GM12864 (cell line): ENCODE measurements at places on chromosomes 16 and 17.
A peak's percentile ranks its signal among the peaks of the same experiment; 100 is the strongest.

GRCh38 chr17:83081684-83082201 is 2.3 kb downstream of the METRNL start:
- DNase-seq, result no peak

DNA sequence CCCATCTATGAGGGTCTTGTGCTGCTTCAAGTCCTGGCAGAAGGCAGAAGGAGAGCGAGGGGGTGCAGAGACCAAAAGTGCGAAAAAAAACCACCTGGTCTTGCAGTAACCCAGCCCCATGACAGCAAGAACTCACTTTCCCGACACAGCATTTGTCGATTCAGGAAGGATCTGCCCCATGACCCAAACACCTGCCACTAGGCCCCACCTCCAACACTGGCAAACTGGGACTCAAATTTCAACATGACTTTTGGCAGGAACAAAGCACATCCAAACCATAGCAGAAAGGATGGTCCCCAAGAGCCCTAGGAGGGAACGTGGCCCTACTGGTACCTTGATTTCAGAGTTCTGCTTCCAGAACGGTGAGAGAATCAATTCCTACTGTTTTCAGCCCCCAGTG is 34.7 kb upstream of the KLHDC4 start:
- no peak for DNase-seq

DNA sequence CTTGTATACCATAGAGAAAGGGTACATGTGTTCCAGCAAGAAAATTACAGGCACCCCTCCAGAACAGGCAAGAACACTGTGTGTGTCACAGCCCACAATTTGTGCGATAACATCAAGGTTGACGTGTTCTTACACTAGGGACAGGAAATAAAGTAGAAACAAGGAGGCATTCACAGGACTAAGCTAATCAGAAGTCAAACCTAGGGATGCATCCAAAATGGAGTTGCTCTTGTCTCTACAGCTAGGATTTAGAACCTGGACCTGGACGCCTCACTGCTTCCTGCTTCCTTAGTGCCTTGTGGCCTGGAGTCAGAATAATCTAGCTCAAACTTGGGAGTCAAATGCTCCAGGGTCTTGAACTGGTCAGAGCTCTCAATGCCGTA is 41.3 kb downstream of the GINS3 start:
- no peak for DNase-seq

- no peak for DNase-seq
Observed at GRCh38 chr17:57288773-57289121, 32.4 kb downstream of the MSI2 start.

DNA sequence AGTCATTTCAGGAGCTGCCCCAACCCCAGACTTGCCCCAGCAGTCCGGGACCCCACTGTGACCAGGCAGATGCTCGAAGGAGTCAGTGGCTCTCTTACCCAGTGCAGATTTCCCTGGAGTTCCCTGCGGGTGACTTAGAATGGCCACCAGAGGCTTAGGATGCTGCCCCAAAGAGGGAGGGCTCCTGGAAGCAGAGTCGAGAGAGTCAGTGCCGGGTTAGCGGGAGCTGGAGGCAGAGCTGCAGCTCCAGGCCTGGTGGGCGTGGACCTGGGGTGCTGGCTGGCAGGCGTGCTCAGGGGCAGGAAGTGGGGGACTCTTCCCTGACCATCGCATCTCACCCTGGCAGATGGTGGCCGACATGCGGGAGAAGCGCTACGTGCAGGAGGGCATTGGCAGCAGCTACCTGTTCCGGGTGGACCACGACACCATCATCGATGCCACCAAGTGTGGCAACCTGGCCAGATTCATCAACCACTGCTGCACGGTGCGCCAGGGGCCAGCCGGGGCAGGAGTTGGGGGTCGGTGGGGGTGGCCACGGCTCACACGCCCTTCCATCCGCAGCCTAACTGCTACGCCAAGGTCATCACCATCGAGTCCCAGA is 1.6 kb upstream of the HSD3B7 start:
- no peak for DNase-seq

DNA sequence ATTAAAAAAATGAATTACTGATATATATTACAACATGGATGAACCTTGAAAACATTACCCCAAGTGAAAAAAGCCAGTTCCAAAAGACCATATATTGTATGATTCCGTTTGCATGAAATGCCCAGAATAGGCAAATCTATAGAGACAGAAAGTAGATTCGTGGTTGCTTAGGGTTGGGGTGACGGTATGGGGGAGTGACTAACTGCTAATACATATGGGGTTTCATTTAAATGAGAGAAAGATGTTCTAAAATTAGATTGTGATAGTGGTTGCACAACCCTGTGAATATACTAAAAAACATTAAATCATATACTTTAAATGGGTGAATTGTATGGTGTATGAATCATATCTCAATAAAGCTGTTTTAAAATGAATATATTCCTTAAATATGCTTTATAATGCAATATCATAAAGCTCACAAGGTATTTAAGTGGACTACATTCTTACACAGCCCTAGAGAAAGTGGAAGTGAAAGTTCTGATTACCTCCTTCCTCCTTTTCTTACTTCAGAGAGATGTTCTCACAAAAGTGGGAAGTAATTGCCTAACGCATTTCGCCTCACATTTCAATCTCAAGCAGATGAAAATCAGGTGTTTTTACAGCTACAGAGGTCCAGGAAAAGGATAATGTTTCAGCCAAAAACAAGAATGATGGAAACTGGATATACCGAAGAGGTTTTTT is 142.7 kb upstream of the GNAO1 start:
- DNase-seq, result peak; percentile 13

GRCh38 chr17:47945529-47946508 is 4.4 kb downstream of the PNPO start:
- no peak for DNase-seq

GRCh38 chr16:1494129-1494640 is 1.0 kb downstream of the TELO2 start:
- DNase-seq, result no peak

- DNase-seq, result no peak
Observed at GRCh38 chr17:44379887-44380286, 9.6 kb downstream of the ITGA2B start.

DNA sequence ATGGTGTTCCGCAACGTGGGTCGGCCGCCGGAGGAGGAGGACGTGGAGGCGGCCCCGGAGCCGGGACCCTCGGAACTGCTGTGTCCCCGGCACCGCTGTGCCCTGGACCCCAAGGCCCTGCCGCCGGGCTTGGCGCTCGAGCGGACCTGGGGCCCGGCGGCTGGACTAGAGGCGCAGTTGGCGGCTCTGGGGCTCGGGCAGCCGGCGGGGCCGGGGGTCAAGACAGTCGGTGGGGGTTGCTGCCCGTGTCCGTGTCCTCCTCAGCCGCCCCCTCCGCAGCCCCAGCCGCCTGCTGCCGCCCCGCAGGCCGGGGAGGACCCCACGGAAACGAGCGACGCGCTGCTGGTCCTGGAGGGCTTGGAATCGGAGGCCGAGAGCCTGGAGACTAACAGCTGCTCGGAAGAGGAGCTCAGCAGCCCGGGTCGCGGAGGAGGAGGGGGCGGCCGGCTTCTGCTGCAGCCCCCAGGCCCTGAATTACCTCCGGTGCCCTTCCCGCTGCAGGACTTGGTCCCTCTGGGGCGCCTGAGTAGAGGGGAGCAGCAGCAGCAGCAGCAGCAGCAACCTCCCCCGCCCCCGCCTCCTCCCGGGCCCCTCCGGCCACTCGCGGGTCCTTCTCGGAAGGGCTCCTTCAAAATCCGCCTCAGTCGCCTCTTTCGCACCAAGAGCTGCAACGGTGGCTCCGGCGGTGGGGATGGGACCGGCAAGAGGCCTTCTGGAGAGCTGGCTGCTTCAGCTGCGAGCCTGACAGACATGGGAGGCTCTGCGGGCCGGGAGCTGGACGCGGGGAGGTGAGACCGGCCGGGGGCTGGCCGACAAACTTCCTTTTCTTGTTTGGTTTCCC is 821 bp downstream of the SOCS7 start:
- no peak for DNase-seq

- no peak for DNase-seq
Observed at GRCh38 chr17:53227514-53227913, 595.2 kb upstream of the KIF2B start.

- no peak for DNase-seq
Observed at GRCh38 chr16:24414534-24414933, 124.8 kb upstream of the RBBP6 start.

DNA sequence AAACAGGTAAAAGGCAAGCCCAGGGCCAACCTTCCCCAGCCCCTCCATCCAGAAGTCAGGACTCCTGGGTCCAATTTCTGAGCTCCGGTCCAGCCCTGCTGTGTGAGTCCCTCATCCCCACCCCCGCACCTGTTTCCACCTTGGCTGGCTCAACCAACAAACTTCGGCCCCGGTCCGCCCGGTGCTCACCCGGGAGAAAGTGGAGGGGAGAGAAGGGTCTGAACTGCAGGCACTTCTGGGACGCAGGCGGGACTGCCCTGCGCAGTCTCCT is 541 bp downstream of the RHBDF2 start:
- DNase-seq, result no peak

DNA sequence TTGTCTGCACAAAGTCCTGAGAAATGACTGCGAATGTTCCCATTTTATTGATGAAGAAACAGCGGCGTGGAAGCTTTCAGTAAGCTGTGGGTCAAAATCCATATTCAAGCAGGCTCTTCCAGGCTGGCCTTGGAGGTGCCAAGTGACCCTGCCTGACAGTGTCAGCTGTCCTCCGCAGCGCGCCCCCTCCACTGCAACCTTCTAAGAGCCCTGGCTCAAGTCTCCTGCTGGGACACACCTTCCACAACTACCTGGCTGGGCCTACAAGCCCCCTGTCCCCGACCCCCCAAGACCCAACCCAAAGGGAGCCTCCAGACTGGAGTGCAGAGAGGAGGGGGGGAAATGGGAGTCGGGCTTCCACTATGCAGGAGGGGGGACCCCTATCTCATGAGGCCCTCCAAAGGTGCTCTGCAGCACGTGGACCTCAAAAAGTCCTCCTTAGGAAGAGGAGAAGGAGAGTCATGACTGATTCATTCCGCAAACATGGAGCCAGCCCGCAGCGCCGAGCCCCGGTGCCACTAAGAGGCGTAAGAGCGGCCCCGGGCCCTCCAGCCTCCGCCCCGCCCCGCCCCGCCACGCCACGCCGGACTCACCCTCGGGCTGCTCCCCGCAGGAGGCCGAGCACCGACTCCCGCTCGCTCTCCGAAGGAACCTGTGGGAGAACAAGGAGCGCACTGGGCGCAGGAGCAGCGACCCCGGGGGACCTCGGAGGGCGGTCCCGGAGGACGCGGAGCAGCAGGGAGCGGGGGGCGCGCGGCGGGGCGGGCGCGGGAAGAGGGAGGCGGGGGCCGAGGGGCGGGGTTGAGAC is 574 bp downstream of the MPP3 start:
- no peak for DNase-seq

- no peak for DNase-seq
Observed at GRCh38 chr17:57441270-57441600, 184.9 kb downstream of the MSI2 start.

DNA sequence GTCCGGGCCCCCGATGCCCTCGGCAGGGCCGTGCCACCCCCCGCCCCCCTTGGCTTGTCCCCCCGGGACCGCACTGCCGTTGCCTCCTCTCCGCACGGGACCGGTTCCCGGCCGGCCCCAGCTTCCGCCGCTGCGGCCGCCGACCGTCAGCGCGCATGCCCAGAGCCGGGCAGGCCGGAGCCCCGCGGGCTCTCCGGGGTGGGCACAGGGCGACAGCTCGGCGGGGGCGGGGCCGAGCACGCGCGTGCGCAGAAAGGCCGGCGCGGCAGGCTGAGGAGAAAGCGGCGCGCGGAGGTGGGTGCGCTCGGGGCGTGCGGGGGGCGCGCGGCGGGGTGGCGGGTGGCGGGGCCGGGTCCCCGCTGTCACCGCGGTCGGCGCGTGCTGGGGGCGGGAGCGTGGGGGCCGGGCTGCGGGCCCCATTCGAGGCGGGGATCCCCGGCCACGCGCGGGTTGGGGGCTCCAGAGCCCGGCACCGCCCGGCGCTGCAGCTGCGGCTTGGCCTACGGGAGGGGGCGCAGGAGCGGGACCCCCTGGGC is at the start of gene TBC1D24:
TBC1D24 (plus strand) TSS at position 251 of the 536 bp plus-strand sequence. CDS start 21,022 bp downstream, outside the sequence.
- DNase-seq, result no peak

GRCh38 chr16:88809068-88809675 is 2.6 kb downstream of the APRT start:
- no peak for DNase-seq

DNA sequence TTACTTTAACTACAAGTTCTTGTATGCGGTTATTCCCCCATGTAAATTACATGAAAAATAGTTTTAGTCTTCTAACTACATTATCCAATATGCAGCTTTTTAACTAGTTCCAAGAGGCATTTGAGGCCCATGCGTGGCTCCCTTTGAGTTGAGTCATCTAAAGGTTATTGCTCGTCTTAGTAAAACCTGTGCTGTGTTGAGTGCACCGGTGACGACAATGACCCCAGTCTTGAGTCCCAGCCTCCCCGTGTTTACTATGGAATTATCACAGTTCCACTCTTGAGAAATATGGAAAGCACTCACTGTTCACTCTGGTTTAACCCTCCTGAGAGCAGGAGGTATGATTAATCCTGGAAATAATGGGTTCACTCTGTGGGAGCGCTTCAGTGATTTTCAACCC is 119.2 kb downstream of the PITPNC1 start:
- DNase-seq, result no peak

GRCh38 chr16:76162046-76162445 is 115.2 kb upstream of the CNTNAP4 start:
- DNase-seq, result no peak

GRCh38 chr16:22967521-22968095 is 153.6 kb downstream of the HS3ST2 start:
- DNase-seq, result no peak

- DNase-seq, result no peak
Observed at GRCh38 chr17:33178681-33179080, 114.4 kb downstream of the ASIC2 start.

GRCh38 chr17:57629470-57629869 is 115.6 kb downstream of the CCDC182 start:
- peak; percentile 59 for DNase-seq

DNA sequence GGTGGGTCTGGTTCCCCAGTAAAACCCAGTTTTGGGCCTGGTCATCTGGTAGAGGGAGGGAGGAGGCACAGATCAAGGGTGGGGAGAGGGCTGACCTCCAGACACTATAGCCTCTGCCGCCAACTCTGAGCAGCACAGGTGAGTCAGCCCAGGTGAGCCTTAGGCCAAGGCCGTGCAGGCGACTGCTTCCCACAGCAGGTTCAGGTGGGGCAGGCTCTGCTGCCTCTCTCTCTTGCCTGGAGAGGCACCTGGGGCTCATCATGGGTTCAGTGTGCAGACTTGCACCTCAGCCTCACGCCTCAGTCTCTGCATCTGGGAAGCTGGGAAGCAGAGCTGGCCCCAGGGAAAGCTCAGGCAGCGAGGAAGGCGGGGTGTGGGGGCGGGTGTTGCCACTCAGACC is 37.8 kb upstream of the IL34 start:
- no peak for DNase-seq

GRCh38 chr16:71895679-71896365 is 491 bp downstream of the IST1 start:
- no peak for DNase-seq

GRCh38 chr17:72498364-72499210 is 377.8 kb downstream of the SOX9 start:
- no peak for DNase-seq

- DNase-seq, result no peak
Observed at GRCh38 chr17:54903375-54903774, 2.7 kb downstream of the TOM1L1 start.
